ENCODE measurements at places on chromosomes 7 and 10.
A peak's percentile ranks its signal among the peaks of the same experiment; 100 is the strongest.

GRCh38 chr10:51106311-51106945, 32.1 kb downstream of the PRKG1 start:
- H3K4me1 ChIP-seq, result no peaks in the 10 kb centered on the region
- no peak overlapping the region for H3K4me3 ChIP-seq
- no peak for ATAC-seq
- no peaks in the 10 kb centered on the region for H3K36me3 ChIP-seq

DNA sequence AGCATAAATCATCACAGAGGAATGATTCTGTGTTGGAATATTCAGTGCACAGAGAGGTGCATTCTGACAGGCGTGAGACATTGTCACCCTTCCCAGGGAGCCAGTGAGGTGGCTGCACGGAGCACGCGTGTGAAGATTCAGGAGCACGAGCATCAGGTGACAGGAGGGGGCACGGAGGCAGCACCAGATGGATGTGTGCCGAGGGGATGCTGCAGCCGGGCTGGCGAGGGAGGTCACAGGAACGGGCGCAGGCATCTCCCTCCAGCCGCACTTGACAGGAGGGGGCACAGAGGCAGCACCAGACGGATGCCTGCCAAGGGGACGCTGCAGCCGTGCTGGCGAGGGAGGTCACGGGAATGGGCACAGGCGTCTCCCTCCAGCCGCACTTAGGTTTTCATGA, 66.5 kb downstream of the DIP2C start:
- H3K27me3 ChIP-seq, result peaks cover 88% of the 10 kb centered on the region
- H3K4me1 ChIP-seq, result peaks cover 22% of the 10 kb centered on the region
- no peak for ATAC-seq
- no peak overlapping the region for H3K4me3 ChIP-seq
- no peaks in the 10 kb centered on the region for H3K36me3 ChIP-seq
- H3K27ac ChIP-seq, result no peak overlapping the region

GRCh38 chr7:121266307-121266894, 62.4 kb upstream of the WNT16 start:
- ATAC-seq, result no peak
- peaks cover 55% of the 10 kb centered on the region for H3K36me3 ChIP-seq
- no peak overlapping the region for H3K27ac ChIP-seq
- no peaks in the 10 kb centered on the region for H3K27me3 ChIP-seq

GRCh38 chr7:150784120-150784736, 15.9 kb downstream of the TMEM176B start:
- H3K4me1 ChIP-seq, result peaks cover 20% of the 10 kb centered on the region
- H3K36me3 ChIP-seq, result no peaks in the 10 kb centered on the region
- no peak overlapping the region for H3K4me3 ChIP-seq
- ATAC-seq, result no peak
- peaks cover 21% of the 10 kb centered on the region for H3K27me3 ChIP-seq

DNA sequence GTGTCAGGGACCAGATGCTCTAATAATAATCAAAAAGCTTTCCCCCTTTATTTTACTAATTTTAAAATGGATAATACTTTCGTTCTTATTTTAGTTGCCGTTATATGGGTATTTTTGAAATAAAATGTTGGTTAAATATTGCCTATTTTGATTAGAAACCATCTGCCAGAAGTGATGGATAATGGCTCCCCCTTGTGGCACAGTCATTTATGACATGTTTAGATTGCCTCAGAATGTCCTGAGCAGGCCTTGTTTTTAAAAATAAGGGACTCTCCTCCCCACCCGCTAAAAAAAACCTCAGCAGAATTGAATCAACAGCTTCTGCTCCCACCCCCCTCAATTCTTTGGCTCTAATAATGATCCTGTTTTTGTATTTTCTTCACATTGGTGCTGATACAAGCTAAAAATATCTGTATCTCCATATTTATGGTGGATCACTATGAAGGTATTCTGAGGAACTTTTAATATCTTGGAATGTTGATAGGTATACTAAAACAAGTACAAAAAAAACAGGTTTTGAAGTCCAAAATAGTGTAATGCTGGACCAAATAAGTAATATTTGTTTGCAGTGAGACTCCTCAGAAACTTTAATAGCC, 38.8 kb downstream of the TMEM60 start:
- peaks cover 2% of the 10 kb centered on the region for H3K36me3 ChIP-seq
- no peak overlapping the region for H3K27ac ChIP-seq
- no peaks in the 10 kb centered on the region for H3K27me3 ChIP-seq
- peaks cover 35% of the 10 kb centered on the region for H3K4me1 ChIP-seq

DNA sequence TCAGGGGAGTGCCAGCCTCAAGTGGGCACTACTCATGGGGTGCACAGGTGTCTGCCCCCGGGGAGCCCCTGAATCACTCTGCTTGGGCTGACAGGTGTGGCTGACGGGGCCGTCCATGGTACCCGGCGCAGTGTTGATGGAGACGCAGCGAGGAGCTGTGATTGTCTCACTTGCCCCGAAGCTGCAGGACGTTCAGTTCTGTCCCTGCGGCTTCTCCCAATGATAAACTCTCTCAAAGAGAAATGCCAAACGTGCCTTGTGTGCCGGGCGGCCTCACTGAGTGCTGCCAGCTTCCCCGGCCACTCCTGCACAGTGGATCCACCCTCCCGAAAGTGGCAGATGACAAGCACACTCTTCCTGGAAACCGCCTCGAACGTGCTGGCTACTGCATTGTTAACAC, 203.2 kb downstream of the DNAJB6 start:
- peaks cover 13% of the 10 kb centered on the region for H3K4me1 ChIP-seq
- peaks cover 9% of the 10 kb centered on the region for H3K27me3 ChIP-seq
- no peak overlapping the region for H3K27ac ChIP-seq
- no peak for ATAC-seq
- H3K4me3 ChIP-seq, result no peak overlapping the region
- H3K36me3 ChIP-seq, result peaks cover 41% of the 10 kb centered on the region

- H3K27me3 ChIP-seq, result no peaks in the 10 kb centered on the region
- H3K4me3 ChIP-seq, result no peak overlapping the region
- ATAC-seq, result peak; percentile 8
Measured at GRCh38 chr10:62562795-62563194, 188.6 kb downstream of the ZNF365 start.

DNA sequence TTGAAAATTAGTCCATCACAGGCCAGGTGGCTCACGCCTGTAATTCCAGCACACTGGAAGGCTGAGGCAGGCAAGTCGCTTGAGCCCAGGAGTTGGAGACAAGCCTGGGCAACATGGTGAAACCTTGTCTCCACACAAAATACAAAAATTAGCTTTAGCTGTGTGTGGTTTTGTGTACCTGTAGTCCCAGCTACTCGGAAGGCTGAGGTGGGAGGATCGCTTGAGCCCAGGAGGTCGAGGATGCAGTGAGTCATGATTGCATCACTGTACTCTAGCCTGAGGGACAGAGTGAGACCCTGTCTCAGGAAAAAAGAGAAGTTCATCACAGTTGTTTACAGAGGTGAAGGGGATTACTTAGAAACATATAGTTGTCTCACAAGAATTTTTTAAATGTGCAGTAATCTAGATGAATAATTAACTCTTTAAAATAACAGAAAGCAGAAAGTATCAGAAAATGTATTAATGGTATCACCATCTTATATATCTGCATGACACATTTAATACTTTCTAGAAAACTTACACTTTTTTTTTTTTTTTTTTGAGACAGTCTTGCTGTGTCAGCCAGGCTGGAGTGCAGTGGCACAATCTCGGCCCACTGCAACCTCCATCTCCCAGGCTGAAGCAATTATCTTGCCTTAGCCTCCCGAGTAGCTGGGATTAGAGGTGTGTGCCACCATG, 8.9 kb downstream of the LCOR start:
- H3K27ac ChIP-seq, result no peak overlapping the region
- H3K4me1 ChIP-seq, result peaks cover 91% of the 10 kb centered on the region
- ATAC-seq, result no peak

GRCh38 chr10:80268266-80268665, 21.2 kb downstream of the MAT1A start:
- H3K27me3 ChIP-seq, result peaks cover 22% of the 10 kb centered on the region
- no peak overlapping the region for H3K4me3 ChIP-seq
- no peak overlapping the region for H3K27ac ChIP-seq

DNA sequence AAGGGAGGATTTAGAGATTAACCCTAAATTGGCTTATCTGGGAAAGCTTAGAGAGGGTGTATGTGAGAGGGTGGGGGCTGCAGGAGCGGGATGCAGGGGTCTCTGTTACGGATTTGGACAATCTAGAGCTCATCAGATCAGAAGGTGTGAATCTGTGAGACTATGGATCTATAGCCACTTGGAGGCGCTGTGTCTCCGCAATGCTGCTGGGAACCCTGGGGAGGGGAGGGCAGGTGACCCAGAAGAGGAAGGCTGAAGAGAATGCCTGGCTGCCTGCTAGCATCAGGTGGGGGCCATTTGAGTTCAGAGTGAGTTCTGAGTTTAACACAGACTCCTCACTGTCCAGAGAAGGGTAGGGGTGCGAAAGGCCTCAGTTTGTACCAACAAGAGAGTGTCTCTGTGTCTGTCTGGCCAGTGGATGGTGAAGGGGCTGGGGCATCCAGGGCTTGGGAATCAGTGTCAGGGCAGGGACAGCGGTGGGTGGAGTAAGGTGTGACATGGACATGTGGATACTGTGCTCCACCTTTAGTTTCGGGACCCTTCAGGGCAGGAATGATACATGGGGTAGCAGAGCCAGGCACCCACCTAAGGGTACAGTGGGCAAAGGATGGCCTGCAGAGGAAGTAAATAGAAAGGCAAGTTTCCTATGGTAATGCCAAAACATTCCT, 187.3 kb upstream of the PRSS58 start:
- H3K36me3 ChIP-seq, result no peaks in the 10 kb centered on the region
- peaks cover 9% of the 10 kb centered on the region for H3K4me1 ChIP-seq
- ATAC-seq, result no peak
- no peak overlapping the region for H3K4me3 ChIP-seq
- H3K27ac ChIP-seq, result no peak overlapping the region

GRCh38 chr7:106305732-106306131, 20.9 kb upstream of the NAMPT start:
- H3K4me1 ChIP-seq, result no peaks in the 10 kb centered on the region
- H3K27me3 ChIP-seq, result peaks cover 52% of the 10 kb centered on the region
- ATAC-seq, result no peak
- H3K36me3 ChIP-seq, result peaks cover 5% of the 10 kb centered on the region
- no peak overlapping the region for H3K27ac ChIP-seq
- H3K4me3 ChIP-seq, result no peak overlapping the region

DNA sequence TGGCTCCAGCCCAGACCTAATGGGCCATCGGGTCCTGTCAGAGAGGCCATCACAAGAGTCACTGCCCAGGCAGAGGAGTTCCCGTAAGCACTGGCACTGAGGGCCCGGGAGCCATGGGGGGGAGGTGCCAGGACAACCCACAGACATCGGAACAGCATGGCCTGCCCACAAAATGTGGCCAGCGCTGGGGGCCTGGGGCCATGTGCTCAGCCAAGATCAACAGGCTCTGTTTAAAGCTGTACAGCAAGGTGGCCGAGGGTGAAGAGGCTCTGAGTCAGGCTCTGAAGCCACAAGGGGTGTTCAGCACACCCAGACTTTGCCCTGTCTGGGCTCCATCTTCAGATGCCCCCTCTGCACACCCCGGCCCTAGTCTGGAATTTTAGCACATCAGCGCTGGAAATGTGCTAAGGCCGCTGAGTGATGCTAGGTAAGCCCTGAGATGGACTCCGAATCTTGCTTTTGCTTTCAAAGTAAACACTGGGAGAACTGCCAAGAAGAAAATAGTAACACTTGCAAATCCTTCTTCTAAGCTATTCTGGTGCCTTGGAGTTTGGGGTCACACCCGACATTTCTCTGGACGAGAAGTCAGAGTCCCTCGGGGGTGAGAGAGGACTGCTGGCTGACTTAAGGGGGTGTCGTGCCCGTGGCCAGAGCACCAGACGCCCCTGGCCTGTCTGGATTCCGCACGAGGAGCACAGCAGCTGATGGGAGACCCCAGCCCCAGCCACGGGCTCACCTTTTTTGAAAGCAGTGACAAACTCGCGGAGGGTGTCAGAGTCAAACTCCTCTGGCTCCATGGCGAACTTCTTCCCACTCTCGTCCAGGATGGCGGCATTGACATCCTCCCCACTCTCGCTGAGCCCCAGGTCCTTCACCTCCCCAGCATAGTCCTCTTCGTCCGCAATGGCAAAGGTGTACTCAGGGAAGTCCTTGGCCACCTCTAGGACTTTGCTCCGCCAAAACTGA, 23.6 kb downstream of the PDIA4 start:
- H3K4me3 ChIP-seq, result no peak overlapping the region
- ATAC-seq, result no peak
- no peaks in the 10 kb centered on the region for H3K27me3 ChIP-seq
- H3K4me1 ChIP-seq, result peaks cover 8% of the 10 kb centered on the region

DNA sequence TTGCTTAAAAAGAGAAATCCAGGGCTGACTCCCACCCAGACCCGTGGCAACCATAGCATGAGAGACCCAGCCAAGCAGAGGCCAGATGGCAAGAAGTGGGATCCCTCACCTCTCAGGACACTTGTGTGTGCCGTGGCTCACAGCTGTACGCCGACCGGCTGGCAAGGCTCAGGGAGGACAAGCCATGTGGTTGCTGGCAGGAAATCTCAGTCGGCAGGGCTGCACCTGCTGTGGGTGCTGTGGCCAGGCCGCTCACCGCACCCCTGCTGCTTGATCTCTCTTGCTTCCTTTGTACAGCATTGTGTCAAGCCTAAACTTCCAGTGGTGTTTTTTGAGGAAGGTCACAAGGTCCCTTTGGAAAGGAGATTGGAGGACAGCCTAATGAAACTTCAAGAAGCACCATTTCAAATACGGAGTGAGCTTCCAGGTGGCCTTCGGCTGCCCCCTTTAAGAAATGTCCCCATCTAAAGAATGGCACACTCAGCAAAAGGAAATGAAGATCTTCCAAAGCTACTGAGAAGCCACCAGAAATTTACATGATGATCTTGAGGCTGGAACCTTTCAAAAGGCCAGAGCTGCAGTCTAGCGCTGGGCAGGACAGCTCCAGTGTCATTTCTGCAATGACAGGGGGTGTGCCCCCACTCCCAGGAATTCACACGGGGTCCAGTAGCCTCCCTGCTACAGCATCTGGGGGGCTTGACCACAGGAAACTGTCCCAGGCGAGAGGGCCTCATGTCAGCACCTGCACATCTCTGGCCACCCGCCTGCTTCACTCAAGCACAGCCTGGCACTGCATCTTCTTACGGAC, 409.0 kb upstream of the MGMT start:
- H3K36me3 ChIP-seq, result no peaks in the 10 kb centered on the region
- H3K4me3 ChIP-seq, result no peak overlapping the region
- ATAC-seq, result peak; percentile 51
- peaks cover 22% of the 10 kb centered on the region for H3K27me3 ChIP-seq
- H3K4me1 ChIP-seq, result peaks cover 8% of the 10 kb centered on the region

DNA sequence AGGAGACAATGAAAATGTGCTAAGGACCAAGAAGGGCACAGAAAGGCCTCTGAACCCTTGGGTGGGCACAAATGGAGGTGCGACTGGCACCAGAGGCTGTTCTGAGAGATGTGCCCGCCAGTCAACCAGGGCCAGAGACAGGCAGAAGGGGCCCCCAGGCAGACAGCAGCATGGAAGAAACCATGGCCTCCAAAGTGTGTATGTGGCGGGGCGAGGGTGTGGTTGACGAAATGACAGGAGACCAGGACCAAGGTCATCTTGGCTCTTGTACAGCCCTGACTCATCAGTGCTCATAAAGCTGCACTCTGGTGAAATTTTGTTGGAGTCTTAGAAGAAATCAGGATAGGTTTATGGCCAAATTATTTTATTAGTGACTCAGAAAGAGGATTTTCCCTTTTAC, 4.0 kb upstream of the MRPS24 start:
- no peak overlapping the region for H3K4me3 ChIP-seq
- H3K4me1 ChIP-seq, result peaks cover 52% of the 10 kb centered on the region
- ATAC-seq, result no peak
- H3K36me3 ChIP-seq, result peaks cover 36% of the 10 kb centered on the region

- no peak for ATAC-seq
- H3K4me3 ChIP-seq, result no peak overlapping the region
- H3K27ac ChIP-seq, result no peak overlapping the region
Measured at GRCh38 chr7:69457595-69458504, 140.4 kb upstream of the AUTS2 start.

- H3K4me1 ChIP-seq, result no peaks in the 10 kb centered on the region
- H3K36me3 ChIP-seq, result no peaks in the 10 kb centered on the region
- ATAC-seq, result no peak
- H3K27ac ChIP-seq, result no peak overlapping the region
Measured at GRCh38 chr10:78443900-78444571, 410.4 kb downstream of the RPS24 start.

All from stimulated activated memory B cell treated with anti-CD40 and anti-IgM and Interleukin-4, amounts not matched to agents 10 μg/mL and 1 μg/mL and 100 μg/mL, for 72 hours (primary cell).